ENCODE measurements at places on chromosomes 13 and 19.

GRCh38 chr13:96982672-96983071 lies 11.6 kb downstream of the OXGR1 start:
- DNase-seq, result no peak

DNA sequence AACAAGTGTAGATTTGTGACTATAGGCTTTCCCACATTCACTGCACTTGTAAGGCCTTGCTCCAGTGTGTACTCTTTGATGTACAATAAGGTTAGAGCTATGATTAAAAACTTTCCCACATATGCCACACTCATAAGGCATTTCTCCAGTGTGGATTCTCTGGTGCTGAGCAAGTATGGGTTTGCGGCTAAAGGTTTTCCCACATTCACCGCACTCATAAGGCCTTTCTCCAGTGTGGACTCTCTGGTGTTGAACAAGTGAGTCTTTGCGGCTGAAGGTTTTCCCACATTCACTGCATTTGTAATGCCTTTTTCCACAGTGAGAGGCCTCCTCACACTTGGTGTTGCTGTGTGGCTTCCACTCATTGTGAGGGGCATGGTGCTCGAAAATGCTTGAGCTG lies 3.7 kb downstream of the ZNF772 start:
- no peak for DNase-seq

DNA sequence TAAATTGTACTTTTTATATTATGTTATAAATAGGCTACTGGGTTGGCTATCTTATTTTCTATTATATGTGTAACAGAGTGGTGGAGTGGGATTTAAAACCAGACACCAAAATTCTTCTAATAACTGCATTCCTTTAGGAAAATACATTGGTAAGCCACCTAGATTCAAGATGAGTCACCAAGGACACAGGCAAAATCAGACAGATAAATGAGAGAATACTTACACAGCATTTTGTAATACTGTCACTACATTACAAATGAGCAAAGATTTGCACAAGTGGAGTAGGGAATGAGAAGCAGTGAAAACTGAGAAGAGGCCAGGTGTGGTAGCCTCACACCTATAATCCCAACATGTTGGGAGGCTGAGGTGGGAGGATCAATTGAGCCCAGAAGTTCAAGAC lies 6.2 kb upstream of the SPART start:
- DNase-seq, result no peak

GRCh38 chr19:3804429-3804828 lies 18.2 kb upstream of the MATK start:
- no peak for DNase-seq

- no peak for DNase-seq
These were observed at the start of gene IGLON5 for GRCh38 chr19:51311351-51312257. IGLON5 (plus strand) TSS chr19:51311644; CDS start chr19:51311848, 204 bp downstream.

DNA sequence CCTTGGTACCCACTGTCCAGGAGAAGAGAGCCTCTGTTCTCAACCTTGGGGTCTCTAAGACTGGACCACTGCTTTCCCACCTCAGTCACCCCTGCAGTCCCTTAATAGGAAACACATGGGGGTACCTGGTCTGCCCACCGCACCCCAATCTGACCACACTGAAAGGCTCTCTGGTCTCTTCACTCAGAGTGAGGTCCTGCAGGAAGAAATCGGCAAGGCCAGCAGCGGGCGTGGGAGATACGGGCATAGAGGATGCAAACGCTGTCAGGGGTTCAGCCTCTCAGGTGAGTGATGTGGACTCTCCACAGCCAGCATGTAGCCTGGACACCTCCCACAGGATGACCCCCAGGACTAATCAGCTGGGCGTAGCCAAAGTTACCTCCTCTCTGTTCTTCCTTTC lies 3.5 kb downstream of the SIGLEC9 start:
- DNase-seq, result no peak

GRCh38 chr13:43805071-43805468 lies 18.3 kb upstream of the ENOX1 start:
- no peak for DNase-seq
